ENCODE measurements at places on chromosomes 6 and 20.

GRCh38 chr6:143806282-143807102 lies 36.6 kb upstream of the LTV1 start:
- DNase-seq = no peak

GRCh38 chr6:16979677-16980370 lies 122.0 kb upstream of the STMND1 start:
- no peak for DNase-seq

DNA sequence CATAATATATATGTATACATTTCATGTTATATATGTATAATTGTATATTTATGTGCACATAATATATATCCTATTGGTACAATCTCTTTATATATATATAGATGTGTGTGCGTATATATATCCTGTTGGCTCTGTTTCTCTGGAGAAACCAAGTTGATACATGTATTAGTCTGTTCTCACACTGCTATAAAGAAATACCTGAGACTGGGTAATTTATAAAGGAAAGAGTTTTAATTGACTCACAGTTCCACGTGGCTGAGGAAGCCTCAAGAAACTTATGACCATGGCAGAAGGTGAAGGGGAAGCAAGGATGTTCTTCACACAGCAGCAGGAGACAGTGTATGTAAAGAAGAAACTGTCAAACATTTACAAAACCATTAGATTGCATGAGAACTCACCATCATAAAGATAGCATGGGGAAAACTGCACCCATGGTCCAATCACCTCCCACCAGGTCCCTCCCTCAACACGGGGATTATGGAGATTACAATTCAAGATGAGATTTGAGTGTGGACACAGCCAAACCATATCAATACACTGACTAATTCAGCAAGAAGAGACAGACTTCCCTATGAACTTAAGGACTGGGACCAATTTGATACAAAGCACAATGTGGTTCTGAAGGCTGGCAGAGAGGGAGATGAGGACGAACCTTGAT lies 14.0 kb downstream of the CST3 start:
- no peak for DNase-seq

- no peak for DNase-seq
Observed at GRCh38 chr6:7974938-7975763, 64.6 kb upstream of the TXNDC5 start.

DNA sequence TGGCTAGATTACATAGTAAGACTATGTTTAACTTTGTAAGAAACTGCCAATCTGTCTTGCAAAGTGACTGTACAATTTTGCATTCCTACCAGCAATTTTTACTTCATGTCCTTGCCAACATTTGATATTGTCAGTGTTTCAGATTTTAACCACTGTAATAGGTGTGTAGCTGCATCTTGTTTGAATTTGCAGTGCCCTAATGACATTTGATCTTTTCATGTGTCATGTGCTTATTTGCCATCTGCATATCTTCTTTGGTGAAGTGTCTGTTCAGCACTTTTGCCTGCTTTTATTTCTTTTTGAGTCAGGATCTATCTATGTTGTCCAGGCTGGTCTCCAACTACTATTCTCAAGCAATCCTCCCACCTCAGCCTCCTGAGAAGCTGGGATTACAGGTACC lies 2.4 kb upstream of the PRPH2 start:
- DNase-seq = no peak

- DNase-seq = no peak
Observed at GRCh38 chr6:155026022-155026705, 31.0 kb downstream of the TIAM2 start.

DNA sequence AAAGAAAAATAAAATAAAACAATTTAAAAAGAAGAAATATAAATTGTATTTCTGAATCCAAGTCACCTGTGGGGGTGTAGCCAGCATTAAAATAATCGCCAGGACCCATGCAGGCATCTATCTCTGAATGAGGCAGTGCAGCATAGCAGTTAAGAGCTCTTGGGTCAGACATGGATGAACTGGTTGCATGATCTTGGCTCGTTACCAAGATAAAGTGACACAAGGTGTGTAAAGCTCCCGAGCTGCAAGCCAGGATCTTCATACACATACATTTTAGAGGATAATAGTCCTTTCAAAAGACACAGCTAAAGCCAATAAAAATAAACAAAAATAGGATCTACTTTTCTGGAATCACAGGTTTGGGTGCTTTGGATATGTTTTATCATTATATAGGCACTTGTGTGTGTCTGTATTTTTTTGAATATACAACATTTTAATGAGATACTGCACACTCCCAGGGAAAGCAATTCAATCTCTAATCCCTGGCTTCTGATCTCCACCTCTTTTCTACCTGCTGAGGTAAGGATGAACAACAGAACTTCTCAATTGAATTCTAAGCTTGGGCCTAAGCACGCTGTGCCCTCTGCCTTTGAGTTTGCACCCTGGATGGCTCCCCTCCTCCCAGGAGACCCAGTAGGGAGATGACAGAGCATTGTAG lies 8.9 kb downstream of the TRIM10 start:
- DNase-seq = no peak

GRCh38 chr6:6772751-6773150 lies 184.2 kb downstream of the LY86 start:
- peak; percentile 62 for DNase-seq

DNA sequence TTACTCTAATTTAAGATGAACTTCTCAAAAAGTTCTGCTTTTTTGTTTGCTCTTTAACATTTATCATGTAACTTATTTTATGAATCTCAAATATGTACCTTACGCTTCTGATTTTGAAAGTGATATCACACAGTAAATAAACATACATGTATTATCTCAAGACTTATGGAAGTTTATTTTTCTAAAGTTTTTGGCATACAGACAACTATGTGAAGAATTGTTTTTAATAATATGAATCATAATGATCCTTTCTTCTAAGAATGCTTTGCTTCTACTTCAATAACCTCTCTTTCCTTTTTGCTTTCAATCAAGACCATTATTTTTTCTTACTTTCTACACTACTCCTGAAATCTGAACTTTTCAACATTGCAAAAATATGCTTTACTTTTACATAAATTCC lies 816.4 kb downstream of the EYS start:
- DNase-seq = no peak

DNA sequence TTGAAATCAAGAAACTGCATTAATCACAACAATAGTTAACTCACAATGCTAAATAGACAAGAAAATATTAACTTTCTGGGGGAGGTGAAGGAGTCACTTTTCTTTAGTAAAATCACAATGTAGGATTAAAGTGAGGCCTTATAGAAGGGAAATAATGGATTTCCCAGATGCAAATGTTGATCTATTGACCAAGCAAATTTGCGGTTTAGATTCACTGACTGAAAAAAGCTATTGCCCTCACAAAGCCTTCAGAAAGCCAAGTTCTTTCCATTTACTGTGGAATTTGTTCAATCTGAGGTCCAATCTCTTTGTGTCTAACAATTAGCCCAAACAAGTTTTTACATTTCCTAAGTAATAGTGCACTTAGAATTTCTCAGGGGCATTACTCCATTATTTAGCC lies 95.1 kb upstream of the PTCHD4 start:
- no peak for DNase-seq

- DNase-seq = no peak
Observed at GRCh38 chr20:43318755-43319297, 129.1 kb upstream of the PTPRT start.

DNA sequence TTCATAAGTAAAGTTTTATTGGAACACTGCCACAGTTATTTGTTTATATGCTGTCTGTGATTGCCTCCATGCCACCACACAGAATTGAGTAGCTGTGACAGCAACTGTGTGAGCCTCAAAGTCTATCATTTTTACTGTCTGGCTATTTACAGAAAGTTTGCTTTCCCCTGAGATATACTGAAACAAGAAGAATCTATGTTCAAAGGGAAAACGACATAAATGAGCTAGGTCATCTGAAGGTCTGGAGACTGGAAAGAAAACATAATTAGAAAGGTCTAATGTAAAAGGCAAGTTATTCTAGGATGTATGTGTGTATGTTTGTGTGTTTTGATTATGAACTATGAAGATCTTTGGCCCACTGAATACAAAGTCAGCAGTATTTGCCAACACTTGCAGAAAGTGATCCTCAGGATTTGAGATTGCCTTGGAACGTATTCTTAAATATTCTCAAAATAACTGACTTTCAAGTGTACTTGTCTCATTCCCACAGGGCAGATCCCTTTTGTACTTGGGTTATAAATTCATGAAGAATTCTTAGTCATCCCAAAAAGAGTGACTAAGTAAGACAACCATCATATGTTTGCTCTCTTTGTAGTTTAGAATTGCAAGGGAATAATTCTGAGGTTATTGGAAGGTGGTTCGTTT lies 677.7 kb downstream of the DOK5 start:
- no peak for DNase-seq

DNA sequence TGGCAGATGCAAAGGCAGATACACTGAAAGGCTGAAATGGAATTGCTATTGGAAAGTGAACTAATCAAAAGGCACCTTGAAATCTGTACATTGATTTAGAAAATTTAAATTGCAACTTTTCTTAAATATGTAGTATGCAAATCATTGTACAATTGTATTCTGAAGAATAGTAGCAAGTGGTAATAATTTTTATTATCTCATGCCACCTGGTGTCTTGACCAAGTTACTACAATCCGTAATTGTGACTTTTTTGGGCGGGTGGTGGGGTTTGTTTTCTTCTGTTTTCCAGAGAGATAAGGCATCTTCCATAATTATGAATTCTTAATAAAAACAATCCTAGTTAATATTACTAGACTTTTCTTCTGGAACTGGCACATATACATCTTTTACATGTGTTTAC lies 12.5 kb upstream of the BCKDHB start:
- DNase-seq = no peak

DNA sequence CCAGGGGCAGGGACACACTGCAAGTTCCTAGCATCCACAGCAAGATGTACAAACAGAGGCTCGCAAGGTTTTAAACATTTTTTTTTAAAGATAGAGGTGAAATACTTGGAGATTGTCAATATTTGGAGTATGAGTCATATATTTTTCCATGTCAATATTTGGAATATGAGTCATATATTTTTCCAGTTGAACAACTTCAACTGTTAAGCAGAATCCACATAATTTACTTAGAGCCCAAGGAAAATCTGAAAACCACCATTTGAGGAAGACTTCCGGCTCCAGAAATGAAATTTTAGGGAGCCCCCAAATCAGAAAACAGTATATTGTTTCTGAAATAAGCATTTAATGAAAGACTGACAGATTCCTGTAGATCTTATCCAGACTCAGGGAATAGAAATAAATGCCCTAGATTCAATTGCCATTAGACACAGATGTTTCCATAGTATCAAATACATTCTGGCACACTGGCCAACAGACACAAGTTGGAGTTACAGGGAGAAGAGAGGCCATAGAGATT lies 51.6 kb upstream of the FAM184A start:
- DNase-seq = no peak

GRCh38 chr6:142935553-142936517 lies 9.1 kb downstream of the HIVEP2 start:
- DNase-seq = no peak

DNA sequence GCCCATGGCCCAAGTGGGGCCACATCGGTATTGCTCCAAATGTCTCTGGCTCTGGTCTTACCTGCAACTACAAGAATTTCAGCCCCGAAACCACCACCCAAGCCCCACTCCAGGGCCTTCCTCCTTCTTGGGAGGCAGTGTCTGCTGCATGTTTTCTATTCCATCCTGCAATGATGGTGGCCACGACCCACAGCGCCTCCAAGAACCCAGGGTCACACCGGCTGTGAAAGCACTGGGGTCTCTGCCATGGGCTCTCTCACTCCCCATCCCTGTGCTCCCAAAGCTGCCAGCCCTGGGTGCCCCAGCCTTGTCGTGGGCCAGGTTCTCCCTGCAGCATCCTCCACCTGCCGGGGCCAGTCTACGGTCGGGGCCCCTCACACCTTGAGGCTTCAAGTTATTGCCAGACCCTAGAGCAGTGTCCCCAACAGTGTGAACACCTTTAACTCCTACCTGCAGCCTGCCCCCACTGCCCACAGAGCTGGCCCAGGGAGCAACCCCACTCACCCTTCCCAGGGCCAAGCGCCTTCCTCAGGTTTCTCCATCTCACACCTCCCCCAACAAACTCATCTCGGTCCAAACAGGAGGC lies 115.4 kb downstream of the JPH2 start:
- DNase-seq = no peak

- no peak for DNase-seq
Observed at GRCh38 chr6:151191527-151191926, 48.2 kb upstream of the AKAP12 start.

DNA sequence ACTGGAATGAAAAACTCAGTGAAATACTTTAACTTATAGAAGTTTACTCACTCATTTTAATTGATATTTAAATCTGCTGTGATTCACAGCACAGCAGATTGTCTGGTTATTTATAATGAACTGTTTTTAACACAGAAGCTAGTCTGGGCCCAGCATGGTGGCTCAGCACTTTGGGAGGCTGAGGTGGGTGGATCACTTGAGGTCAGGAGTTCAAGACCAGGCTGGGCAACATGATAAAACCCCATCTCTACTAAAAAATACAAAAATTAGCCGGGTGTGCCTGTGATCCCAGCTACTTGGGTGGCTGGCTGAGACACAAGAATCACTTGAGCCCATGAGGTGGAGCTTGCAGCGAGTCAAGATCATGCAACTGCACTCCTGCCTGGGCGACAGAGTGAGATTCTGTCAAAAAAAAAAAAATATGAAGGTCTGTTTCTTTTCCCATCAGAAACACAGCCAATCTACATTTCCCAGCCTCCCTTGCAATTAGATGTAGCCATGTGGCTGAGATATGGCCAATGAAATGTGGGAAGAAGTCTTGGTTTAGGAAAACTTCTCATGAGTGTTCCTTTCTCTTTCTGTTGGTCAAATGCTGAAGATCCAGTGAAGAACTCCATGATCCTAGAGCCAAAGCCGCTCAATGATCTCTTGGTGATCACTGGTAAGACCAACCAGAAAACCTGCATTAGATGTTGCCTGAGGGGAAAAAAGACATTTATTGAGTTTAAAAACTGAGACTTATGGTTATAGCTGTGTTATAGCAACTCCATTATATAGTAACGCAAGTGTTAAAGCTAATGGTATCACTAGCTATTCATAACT lies 31.3 kb upstream of the BTN3A2 start:
- no peak for DNase-seq

DNA sequence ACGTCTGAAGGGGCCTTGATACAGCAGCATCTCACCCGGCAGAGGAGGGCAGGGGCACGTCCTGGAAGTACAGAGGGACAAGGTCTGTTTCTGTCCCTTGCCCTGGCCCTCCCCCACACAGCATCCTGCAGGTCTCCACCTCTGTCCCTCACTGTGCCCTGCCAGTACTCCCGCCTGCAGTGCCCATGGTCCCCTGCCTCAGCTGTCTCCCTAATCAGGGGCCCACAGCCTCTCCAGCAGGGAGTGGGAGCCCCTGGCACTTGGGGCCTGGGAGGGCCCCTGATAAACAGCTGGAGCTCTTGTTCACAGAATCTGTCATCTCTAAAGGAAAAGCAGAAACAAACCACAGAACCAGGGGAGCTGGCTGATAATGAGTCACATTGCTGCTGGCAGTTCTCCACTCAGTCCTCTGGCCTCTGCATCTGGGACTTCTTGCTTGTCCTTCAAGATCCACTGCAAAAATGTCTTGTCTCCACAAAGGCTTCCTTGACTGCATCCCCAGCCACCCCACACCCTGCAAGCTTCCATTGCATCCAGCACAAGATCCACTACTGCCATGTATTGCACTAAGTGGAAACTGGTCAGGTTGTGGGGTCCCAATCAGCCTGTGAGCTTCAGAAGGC lies 33.2 kb upstream of the TAF8 start:
- DNase-seq = no peak

- no peak for DNase-seq
Observed at GRCh38 chr6:7152462-7152861, 44.7 kb downstream of the RREB1 start.
